ENCODE measurements at places on chromosomes 13 and 19.

GRCh38 chr13:75303263-75303662, 178.7 kb downstream of the TBC1D4 start:
- no peak for DNase-seq

DNA sequence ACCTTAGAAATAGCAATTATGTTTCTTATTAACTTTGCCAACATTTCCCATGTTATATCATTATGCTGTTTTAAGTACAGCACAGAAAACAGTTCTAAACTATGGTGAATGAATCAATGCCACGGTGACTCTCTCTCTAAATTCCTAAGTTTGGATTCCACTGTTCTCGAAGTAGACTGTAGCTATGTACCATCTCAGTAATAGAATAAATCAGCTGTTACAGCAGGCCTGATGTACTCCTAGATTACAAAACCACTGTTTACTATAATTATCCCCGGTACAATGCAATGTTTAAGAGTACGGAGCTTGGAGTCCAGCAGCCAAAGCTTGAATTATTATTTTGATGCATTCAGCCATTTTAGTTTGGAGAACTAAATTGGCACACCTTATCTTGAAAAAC, 476.3 kb upstream of the SLITRK1 start:
- DNase-seq, result no peak

DNA sequence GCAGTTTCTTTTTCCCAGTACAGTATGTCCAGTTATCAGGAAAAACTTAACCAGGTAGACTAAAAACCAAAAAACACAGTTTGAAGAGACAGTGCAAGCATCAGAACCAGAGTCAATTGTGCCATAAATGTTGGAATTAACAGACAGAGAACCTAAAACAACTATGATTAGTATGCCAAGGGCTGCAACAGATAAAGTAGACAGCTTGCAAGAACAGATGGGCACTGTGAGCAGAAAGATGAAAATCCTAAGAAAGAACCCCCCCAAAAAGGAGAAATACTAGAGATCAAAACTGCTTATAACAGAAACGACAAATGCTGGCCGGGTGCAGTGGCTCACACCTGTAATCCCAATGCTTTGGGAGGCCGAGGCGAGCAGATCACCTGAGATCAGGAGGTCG, 47.1 kb upstream of the KLF5 start:
- DNase-seq, result no peak

DNA sequence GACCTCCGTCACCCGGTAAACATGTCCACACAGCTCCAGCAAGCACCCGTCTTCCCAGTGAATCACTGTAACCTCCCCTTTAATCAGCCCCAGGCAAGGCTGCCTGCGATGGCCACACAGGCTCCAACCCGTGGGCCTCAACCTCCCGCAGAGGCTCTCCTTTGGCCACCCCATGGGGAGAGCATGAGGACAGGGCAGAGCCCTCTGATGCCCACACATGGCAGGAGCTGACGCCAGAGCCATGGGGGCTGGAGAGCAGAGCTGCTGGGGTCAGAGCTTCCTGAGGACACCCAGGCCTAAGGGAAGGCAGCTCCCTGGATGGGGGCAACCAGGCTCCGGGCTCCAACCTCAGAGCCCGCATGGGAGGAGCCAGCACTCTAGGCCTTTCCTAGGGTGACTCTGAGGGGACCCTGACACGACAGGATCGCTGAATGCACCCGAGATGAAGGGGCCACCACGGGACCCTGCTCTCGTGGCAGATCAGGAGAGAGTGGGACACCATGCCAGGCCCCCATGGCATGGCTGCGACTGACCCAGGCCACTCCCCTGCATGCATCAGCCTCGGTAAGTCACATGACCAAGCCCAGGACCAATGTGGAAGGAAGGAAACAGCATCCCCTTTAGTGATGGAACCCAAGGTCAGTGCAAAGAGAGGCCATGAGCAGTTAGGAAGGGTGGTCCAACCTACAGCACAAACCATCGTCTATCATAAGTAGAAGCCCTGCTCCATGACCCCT, 9.0 kb upstream of the CEACAM5 start:
- no peak for DNase-seq

GRCh38 chr13:24650161-24650560, 30.0 kb upstream of the ATP12A start:
- no peak for DNase-seq

GRCh38 chr19:29535984-29536508, 10.3 kb downstream of the VSTM2B start:
- no peak for DNase-seq

- no peak for DNase-seq
Observed at GRCh38 chr13:40024204-40024966, 368.9 kb downstream of the COG6 start.

DNA sequence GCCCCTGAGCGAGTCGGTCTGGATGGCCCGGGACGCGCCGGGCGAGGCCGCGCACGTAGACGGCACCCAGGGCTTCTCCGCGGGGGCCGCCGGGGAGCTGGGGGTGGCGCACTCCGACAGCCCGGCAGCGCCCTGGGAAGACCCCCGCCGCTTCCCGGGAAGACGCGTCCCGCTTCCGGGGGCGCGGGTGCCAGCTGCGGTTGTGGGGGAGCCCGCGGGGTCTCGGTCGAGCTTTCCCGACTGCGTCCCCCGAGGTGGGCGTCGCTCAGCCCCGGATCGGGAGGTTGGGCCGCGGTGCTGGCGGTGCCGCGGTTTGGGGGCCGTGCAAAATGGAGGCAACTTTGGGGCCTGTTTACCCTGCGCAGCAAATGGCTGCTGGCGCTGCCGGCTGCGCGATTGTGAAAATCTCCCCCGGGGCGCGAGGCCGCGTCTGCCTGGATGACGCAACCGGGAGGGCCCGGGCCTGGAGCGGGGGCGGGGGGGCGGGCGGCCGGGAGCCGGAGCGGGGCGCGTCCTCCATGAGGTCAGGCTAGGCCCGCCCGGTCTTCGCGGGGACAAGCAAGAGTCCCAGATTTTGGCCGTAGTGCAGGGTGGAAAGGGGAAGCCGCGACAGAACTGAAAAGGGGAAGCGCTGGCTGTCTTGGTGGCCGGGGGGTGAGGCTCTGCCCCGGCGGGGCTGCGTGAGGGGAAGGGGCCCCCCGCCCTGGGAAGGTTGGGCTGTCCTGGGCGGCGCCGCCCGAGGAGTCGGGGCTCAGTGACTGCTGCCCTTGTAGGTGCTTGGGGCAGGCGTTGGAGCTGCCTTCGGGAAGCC, 11.3 kb downstream of the PEAK3 start:
- DNase-seq, result peak; percentile 98

Measured in inflammatory macrophage treated with lipopolysaccharide for 4 hours (primary cell).